ENCODE measurements at places on chromosomes 2 and 18.

DNA sequence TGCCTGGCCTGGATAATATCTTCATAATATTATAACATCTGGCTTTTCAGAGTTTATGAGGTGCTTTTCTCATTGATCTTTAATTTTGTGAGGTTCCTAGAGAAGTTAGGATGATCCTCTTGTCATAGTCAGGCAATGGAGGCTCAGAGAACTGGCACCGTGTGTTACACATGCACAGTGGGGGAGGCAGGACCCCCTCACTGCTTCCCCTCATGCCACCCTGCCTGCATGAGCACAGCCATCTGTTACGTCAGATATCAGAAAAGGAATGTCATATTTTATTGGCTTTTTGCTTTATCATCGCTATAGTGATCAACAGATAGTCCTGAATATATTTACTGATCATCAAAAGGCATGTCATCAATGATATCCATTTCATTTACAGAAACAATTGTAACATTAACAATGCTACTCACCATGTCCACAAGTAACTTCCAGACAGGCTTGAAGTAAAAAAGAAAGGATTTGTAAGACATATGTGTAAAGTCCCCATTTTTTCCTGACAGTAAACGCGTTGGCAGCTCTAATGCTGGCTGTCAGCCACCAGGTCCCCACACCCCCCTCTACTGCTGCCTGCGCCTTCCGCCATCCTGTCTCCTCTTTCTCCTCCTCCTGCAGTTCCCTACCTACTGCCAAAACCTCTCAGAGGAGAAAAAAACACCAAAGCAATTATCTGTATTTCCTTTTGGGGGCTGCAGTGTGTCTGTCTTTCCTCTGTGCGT, 18.8 kb downstream of the ENOSF1 start:
- no peak for DNase-seq

GRCh38 chr2:60092781-60093180, 460.7 kb downstream of the BCL11A start:
- DNase-seq = no peak

- DNase-seq = no peak
These were observed 145.5 kb upstream of the LYPD1 start for GRCh38 chr2:132815516-132815915.

GRCh38 chr18:6878556-6879297, 149.2 kb downstream of the ARHGAP28 start:
- DNase-seq = no peak

DNA sequence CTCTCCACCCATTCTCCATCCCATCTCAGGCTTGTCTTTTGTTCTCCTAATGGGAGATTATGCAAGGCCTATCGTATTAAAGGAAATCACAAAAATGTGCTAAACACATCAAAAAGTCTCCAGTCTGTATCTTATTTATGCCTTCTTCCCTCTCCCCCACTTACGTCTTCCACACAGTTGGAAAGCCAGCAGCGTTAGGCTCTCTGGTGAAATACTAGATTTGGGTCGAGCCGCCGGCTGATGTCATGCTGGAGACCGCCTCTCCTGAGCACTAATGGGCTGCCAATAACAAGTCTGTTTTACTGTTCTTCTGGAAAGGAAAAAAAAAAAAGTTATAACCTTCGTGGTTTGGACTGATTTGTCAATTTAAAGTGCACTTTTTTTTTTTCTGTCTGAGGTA, 182.7 kb upstream of the SIX2 start:
- no peak for DNase-seq

- DNase-seq = no peak
These were observed 122.8 kb downstream of the SLC4A10 start for GRCh38 chr2:161746891-161747535.

DNA sequence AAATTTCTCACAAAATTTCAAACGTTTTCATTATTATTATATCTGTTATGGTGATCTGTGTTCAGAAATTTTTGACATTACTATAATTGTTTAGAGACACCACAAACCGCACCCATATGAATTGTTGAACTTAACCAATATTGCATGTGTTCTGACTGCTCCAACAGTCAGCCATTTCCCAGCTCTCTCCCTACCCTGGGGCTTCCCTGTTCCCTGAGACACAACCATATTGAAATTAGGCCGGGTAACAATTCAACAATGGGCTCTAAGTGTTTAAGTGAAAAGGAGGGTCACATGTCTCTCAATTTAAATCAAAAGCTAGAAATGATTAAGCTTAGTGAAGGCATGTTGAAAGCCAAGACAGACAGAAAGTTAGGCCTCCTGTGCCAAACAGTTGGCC, 424.0 kb downstream of the DSC3 start:
- DNase-seq = no peak

- no peak for DNase-seq
These were observed 70.4 kb downstream of the ASAP2 start for GRCh38 chr2:9276901-9277451.

- DNase-seq = no peak
These were observed 520.6 kb upstream of the RAB12 start for GRCh38 chr18:8088626-8089025.
